Stimulated activated CD4-positive, alpha-beta T cell treated with anti-CD3 and anti-CD28 coated beads, Interleukin-1b, Interleukin-23, amount 100 ng/mL, for 24 hours (primary cell): ENCODE measurements at places on chromosomes 4 and X.
A peak's percentile ranks its signal among the peaks of the same experiment; 100 is the strongest.

DNA sequence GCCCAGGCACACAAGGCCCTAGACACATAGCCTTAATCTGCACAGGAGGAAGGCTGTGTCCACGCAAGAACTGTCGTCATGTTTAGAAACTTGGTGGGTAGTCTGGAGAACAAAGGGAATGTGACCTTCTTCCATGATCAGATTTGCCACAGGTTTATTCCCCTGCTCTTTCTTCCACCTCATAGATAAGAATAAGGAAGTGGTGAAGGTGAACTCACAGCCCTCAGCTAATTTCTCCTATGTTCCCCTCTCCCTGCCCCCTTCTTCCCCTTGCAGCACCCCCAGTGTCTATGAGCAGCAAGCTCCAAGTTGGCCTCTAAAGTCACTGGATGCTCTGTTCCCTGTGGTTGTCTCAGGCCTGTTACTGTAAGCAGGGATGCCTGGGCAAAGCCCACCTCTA is 39.8 kb upstream of the LAS1L start:
- no peak for DNase-seq

DNA sequence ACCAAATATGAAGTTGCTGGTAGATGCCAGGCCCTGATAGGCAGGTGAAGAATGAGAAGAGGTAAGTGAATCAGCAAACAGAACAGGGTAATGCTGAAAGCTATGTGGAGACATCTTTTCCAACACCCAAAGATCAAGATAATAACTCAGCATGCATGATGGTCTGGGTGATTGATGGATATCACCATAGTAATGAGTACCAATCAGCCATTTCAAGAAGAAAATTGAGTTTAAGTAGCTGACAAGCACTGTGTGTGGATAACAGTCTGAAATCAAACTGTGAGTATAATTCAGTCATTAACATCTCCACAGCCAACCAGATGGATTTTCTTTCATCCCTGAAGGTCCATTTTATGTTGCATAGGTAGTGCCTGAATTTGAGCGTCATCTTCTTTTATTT is 289.6 kb upstream of the SMIM31 start:
- DNase-seq = no peak

DNA sequence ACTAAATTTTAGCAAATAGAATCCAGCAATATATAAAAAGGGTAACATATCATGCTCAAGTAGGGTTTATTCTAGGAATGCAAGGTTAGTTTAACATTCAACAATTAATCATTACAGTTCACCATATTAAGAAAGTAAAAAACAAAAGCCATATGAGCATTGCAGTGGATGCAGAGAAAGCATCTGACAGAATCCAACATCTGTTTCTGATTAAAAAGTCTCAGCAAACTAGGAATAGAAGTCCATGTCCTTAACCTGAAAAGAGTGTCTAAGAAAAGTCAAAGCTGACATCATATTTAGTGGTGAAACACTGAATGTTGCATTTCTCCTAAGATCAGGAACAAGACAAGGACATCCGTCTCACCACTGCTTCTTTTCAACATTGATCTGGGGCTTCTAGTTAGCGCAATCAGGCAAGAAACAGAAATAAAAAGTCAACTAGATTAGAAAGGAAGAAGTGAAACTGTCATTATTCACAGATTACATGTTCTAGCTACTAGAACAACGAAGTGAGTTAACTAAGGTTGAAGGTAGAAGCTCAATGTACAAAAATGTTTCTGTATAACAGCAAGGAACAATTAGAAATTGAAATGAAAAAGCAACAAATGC is 49.3 kb downstream of the MRPL1 start:
- DNase-seq = no peak

GRCh38 chr4:162582180-162582579 is 418.4 kb upstream of the FSTL5 start:
- DNase-seq = no peak

DNA sequence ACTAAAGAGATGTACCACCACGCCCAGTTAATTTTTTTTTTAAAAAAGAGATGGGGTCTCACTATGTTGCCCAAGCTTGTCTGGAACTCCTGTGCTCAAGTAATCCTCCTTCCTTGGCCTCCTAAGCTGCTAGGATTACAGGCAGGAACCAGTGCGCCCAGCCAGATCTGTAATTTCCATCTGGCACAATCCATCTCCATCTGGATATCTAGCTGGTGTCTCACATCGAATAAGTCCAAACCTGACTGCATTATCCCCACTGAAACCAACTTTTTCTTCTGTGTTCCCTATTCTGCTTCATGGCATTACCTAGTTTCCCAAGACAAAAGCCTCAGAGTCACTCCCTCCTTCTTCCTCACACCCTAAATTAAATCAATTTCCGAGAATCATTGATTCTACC is 125.8 kb upstream of the TEX13C start:
- DNase-seq = no peak

GRCh38 chrX:154063234-154063633 is 34.3 kb downstream of the MECP2 start:
- no peak for DNase-seq

- DNase-seq = no peak
Observed at GRCh38 chrX:8663325-8663724, 68.6 kb downstream of the ANOS1 start.

DNA sequence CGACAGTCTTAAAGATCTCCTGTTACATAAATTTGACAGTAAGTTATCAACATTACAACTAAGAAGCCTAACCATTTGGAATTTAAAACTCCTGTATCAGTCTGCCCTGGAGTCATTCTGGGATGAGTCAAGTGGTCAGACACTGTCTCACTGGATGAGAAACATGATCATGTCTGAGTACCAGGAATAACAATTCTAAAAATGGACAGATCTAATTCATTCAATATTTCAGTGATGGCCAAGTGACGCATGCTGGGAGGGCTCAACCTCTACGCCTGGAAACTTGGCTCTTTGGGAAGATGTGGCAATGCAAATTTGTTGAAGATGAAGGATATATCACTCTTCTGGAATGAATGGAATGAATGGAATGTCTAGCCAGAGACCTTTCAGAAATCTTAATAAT is 1427.2 kb downstream of the STIM2 start:
- DNase-seq = no peak

GRCh38 chr4:130675266-130675665 is 1579.3 kb downstream of the C4orf33 start:
- no peak for DNase-seq

GRCh38 chr4:123788577-123788976 is 392.0 kb downstream of the SPRY1 start:
- no peak for DNase-seq

- DNase-seq = no peak
Observed at GRCh38 chr4:39655211-39655610, 16.5 kb upstream of the SMIM14 start.

DNA sequence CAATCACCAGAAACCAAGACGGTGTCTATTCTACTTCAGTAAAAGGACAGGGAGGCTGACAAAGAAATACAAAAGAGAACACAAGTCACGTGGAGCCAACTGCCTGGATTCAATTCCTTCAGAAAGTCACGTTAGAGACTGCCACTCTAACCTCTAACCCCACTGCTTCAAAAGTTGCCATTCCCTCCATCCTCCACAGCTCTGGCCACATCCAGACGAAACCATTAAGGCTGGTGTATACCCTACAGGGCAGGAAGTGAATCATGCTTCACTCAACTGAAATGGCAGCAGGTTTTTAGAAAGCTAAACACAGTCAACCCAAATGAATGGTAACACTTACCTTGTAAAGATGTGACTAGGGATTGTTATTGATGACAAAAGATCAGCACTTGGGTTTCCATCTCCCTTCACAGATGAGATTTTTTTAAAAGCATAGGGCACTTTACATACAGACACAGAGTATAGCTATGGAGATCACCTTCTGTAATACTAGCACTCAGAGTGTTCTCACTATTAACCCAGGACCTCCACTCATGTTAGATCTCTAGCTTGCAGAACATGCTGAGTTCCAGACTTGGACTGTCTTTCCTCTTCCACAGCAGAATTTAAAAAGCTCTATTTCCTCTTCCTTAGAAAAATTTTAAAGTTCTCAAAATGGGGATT is 37.4 kb downstream of the MAML3 start:
- no peak for DNase-seq

DNA sequence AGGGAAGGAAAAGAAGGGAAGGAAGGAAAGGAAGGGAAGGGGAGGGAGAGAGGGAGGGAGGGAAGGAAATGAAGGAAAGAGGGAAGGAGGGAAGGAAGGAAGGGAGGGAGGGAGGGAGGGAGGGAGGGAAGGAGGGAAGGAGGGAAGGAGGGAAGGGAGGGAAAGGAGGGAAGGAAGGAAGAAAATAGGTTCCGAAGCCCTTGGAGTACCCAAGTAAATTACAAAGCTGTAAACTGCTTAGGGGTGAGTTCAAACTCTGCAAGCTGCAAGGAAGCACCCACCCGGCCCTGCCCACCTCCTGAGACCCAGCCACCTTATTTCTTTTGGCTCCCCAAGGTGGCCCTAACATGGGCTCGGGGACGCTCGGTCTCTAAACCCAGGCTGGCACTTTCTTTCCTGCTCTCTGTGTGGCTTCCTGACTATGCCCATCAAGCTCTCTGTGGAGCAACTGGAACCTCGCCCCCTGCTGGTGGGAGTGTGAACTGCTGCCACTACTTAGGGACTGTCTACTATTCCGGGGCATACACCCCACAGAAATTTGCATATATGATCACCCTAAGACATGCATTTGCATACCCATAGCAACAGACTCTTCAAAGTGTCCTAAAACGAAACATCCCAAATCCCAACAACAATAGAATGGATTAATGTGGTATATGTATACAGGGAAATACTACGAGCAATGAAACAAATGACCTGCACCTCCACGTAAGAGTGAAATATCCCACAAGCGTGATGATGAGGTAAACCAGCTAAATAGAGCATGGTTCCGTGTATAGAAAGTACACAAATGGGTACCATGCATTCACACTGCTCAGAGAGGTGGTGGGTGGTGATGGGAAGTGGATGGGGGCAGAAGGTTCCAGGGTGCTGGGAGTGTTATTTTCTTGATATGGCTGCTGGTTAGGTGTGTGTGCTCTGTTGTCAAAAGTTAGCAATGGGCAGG is 151.7 kb upstream of the TBL1X start:
- DNase-seq = peak; percentile 41

DNA sequence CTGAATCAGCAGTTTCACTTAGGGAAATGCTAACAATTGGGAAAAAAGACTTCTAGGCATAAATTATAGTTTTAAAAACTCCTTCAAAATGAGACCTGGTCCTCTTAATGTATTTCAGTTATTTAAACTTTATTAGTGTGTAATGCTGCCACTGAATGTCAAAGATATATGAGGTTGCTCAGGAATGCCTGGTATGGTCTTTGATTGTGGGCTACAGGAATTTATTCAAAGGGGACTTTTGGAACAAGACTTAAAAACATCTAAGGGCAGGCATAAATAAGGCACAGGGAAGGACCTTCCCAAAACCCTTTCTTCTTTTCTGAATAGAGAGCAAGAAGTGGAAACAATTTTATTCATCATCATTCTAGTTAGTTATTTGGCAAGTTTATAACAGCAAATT is 439.1 kb downstream of the TLL1 start:
- DNase-seq = no peak

- DNase-seq = no peak
Observed at GRCh38 chr4:89275587-89275986, 32.0 kb downstream of the GPRIN3 start.

- DNase-seq = no peak
Observed at GRCh38 chrX:30065226-30065625, 150.1 kb upstream of the MAGEB2 start.

- no peak for DNase-seq
Observed at GRCh38 chr4:107468156-107468555, 251.9 kb downstream of the PAPSS1 start.

GRCh38 chr4:78058591-78059523 is 1.7 kb downstream of the FRAS1 start:
- DNase-seq = no peak

DNA sequence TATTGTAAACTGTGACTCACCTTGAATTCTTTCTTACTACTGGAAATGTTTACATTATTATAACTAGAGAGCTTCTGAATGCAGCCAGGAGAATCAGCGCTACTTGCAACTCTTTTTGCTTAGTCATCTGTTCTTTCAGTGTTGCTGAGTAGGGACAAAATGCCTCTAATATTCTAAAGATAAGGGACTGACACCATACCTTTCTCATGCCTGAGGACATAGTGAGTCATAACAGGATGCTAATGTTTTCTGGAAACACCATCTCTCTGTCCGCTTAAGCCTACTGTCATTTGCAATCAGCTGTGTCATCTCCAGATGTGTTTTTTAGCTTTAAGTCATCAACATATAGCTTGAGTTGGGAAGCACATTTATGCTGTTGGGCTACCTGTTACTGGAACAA is 108.3 kb downstream of the QRFPR start:
- no peak for DNase-seq

DNA sequence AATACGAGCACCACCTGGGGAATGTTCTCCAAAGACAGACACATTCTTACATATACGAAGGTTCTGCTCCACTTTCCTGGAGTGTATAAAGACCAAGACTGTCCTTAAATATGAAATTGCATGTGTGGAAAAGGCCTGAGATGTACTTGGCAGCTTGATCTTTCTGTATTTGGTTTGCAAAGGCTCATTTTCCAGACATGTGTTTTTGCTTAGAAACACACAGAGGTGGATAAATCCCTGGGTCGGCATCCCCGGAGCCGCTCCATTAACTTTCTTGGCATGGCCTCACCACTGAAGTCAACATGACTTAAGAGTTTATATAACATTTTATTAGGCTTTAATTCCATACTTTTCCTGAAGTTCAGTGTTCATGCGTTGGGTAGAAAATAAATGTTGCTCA is 239.4 kb downstream of the LDB2 start:
- DNase-seq = no peak

- no peak for DNase-seq
Observed at GRCh38 chrX:8960957-8961468, 72.9 kb downstream of the FAM9B start.
